ENCODE measurements at places on chromosomes 3 and 15.

GRCh38 chr15:39585389-39585841, 4.5 kb downstream of the THBS1 start:
- DNase-seq: no peak

DNA sequence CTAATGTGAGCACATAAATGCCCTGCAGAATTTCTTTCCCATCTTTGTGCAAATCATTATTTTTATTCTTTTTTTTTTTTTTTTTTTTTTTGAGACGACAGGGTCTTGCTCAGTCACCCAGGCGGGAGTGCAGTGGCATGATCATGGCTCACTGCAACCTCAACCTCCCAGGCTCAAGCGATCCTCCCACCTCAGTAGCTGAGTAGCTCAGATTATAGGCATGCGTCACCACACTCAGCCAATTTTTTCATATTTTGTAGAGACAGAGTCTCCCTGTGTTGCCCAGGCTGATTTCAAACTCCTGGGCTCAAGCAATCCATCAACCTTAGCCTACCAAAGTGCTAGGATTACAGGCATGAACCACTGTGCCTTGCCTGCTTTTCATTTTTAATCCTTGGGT, 22.9 kb downstream of the DAG1 start:
- DNase-seq: no peak

DNA sequence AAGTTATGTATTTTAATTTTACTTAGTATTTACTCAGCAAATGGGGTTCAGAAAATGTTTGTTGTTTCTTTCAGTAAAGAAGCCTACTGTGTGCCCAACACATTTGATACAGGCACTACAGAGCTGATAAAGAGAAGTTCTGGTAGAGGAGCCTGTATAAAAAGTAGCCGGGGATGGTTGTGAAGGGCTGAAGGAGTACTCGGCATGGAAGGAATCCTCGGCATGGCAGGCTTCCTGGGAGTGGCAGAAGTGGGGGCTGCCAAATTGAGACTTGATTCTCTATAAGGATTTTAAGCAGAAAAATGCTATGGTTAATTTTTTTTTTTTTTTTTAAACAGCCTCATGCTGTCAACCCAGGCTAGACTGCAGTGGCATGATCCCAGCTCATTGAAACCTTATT, 9.3 kb downstream of the ARL13B start:
- no peak for DNase-seq

GRCh38 chr15:70420086-70420947, 322.6 kb upstream of the TLE3 start:
- DNase-seq: no peak

- DNase-seq: no peak
These were observed 18.6 kb downstream of the KBTBD13 start for GRCh38 chr15:65095011-65095746.

DNA sequence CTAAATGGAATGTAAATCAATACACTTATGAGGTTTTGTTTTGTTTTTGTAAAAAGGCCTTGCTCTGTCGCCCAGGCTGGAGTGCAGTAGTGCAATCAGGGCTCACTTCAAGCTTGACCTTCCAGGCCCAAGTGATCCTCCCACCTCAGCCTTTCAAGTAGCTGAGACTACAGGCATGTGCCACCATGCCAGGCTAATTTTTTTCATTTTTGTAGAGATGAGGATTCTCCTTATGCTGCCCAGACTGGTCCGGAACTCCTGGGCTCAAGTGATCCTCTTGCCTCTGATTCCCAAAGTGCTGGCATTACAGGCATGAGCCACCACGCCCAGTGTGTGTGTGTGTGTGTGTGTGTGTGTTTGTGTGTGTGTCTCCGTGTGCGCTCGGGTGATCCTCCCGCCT, 1.3 kb upstream of the TRIP4 start:
- no peak for DNase-seq

DNA sequence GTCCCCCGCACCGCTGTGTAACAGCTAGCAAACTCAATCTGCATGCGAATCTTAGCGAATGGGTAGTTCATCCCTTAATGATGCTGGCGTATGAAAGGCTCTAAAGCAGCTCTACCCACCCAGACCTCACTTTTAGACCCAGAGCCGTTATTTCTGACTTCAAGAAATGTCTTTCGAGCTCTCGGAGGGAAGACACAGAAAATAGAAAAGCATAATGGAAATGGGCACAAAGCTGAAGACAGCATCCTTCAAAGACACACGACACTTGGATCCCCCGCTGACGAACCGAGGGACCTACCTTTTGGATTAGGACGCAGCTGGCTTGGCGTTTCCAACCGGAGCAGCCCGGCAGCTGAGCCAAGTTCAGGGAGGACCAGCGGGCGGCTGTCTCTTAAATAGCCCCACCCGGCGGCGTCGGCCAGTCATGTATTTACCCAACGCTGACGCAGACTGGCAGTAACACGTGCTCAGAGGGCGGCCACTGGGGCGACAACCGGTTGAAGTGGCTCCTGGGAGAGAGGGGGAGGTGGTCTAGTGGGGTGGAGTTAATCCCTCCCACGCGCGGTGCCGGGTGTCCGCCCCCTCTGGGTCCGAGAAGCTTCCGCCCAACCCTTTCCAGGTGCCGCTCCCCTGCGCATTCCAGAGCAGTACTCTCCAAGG, 1.5 kb downstream of the CCK start:
- no peak for DNase-seq

- no peak for DNase-seq
These were observed 72.5 kb downstream of the OPA1 start for GRCh38 chr3:193665370-193665989.

DNA sequence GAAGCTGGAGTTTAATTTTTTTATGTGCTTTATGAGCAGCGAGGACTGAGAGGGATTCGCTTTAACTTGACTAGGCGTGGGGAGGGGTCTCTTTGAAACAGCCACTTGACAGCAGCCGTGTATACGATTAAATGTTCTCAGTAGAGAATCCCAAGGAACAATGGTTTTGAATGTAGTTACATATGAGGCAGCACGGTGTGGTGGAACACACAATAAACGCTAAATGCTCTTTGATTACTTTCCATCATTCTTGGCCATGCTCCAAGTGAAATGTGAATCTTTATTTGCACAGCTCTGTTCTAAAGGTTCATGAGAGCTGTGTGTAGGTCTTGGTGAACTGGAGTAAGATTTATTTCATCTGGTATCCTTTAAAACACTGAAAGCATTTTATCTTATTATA, 251.4 kb upstream of the TGFBR2 start:
- DNase-seq: no peak

- no peak for DNase-seq
These were observed 97.1 kb downstream of the STRIT1 start for GRCh38 chr3:155196131-155197021.

DNA sequence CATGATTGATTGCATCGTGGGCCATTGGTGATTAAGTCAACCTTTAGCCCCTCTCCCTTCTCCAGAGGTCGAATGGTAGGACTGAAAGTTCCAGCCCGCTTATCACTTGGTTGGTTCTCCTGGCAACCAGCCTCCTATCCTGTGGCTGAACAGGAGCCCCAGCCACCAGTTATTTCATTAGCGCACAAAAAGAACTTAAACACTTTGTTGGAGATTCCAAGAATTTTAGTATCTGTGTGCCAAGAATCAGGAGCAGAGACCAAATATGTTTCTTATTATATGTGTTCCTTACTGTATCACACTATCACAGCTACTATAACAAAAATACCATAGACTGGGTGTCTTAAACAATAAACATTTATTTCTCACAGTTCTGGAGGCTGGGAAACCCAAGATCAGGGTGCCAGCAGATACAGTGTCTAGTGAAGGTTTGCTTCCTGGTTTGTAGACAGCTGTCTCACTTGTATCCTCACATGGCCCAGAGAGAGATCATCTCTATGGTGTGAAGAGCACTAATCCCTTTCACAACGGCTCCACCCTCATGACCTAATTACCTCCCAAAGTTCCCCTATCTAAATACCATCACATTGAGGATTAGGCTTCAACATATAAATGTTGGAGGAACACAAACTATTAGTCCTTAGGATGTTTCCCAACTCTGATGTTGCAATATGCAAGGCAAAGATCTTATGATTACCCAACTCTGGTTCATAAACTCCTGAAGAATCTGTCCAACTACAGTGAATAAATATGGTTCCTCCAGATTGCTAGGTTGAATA, 30.5 kb upstream of the APH1B start:
- DNase-seq: no peak

DNA sequence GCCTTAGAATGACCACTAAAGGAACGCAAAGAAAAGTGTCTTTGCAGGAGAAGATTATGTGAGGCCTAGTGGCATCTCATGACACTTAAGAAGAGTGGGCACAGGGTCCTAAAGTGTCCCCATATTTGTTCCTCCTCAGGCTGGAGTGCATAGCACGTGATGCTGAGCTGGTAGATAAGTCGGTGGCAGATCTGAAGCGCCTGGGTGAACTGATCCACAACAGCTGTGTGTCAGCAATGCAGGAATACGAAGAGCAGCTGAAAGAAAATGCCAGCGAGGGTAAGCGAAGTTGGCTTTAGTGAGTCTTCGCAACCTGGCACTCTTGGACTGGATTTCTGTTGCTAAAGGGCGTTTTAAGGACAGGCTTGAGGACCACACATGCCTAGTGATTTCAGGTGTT, 92.6 kb downstream of the CHD2 start:
- DNase-seq: no peak

DNA sequence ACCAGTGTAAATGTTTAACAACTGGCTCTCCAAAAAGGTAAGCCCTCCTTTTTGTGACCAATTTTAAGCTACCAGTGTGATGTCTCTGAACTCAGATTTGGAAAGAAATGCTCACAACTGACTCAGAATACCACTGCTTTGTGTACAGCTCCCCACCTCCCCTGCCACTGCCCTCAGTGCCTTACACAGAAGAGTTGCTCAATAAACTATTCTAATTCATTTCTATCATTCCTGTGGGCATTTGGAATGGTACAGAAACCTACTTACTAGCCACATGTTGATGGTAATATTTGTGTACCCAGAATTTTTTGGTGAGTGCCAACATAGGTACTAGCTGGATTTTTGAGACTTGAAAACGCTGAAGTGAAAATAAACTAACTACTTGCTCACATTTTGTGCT, 16.0 kb downstream of the LRRN1 start:
- DNase-seq: no peak

GRCh38 chr3:134624537-134625287, 26.1 kb downstream of the KY start:
- DNase-seq: no peak

DNA sequence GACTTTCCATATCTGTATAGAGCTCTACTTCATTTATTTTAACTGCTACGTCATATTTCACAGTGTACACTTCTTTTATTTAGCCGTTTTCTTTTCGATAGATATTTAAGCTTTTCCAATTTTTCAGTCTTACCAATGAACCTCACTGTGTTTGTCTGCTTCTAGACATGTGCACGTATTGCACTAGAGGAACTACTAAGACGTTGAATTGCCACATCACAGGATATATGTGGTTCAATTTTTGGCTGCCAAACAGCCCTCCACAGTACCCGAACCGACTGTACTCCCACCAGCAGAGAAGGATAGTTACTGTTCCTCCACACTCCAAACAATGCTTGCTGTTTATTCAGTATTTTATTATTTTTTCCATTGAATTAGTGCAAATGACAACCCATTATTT, 2.0 kb downstream of the NR1I2 start:
- no peak for DNase-seq

DNA sequence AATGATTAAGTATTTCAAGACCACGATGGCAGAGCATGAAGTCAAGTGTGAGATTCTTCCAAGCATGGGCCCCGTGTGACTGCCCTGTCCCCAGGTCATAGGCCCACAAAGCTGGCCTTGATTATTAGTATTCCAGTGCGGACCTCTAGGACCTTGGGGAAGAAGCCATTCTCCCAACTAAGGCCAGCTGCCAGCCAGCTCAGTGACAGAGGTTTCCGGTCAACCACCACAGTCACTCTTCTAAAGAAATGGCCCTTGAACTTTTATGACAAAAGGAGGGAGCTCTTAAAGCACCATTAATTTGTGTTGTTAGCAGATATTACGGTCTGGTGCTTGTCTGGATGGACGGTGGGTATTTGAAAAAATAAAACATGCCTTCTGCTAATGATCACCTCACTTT, 28.0 kb downstream of the FAM3D start:
- DNase-seq: no peak

- DNase-seq: no peak
These were observed 33.0 kb downstream of the SNRK start for GRCh38 chr3:43319376-43319775.

DNA sequence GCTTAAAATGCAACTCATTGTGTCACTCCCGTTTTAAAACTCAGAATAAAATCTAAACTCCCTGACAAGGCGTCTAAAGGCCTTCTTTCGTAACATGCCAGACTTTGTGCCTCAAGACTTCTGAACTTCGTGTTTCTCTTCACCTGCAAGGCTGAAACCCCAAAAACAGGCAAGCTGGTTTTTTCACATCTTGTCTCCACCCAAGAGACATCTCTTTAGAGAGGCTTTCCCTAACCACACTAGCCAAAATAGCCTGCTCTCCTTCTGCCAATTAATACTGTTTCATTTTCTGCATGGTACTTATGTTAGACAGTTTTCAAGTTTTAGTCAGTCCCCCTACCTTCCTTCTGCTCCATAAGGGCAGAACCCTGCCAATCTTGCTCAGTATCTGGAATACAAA, 41.6 kb downstream of the RAF1 start:
- DNase-seq: no peak

- no peak for DNase-seq
These were observed 14.3 kb downstream of the RHOA start for GRCh38 chr3:49397470-49397869.

DNA sequence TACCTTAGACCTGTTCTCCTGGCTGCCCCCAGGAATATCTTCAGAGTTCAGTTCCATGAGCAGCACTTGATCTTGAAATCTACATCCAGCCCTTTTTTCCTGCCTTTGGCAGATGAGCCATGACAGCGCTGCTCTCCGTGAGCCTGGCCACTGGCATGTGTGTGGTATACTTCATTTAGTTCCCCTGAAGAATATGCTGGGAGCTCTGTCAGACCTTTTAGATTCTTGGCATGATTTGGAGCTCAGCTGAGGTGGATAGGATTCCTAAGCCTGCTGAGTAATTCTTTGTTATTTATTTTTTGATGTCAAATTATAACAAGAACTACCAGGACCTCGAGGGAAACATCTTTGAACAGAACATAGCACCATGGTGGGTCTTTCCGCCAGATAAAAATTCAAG, 121.7 kb downstream of the EDEM1 start:
- DNase-seq: no peak

DNA sequence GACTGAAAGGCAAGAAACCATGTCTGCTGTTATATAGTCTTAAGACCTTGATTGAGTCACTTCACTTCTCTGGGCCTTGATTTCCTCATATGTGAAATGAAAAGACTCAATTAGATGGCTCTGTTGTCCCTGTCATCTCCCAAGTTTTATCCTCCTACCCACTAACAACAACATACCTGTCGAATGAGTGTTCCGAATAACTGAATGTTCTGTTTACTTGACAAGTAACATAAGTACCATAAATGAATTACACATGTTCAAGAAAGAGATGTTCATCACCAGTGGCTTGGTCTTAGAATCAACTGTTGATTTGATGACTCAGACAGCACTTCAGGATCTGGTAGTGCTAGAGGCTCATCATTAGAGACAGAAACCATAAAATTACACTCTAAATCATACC, 311.7 kb downstream of the VPS13C start:
- DNase-seq: no peak

GRCh38 chr3:186624598-186624997, 11.7 kb downstream of the AHSG start:
- DNase-seq: no peak

GRCh38 chr3:77303955-77304699, 264.2 kb downstream of the ROBO2 start:
- no peak for DNase-seq

All from stimulated activated CD4-positive, alpha-beta T cell treated with anti-CD3 and anti-CD28 coated beads, Interleukin-1b, Interleukin-23, amount 100 ng/mL, for 1 hour (primary cell).